ENCODE measurements at places on chromosomes 5 and 9.
A peak's percentile ranks its signal among the peaks of the same experiment; 100 is the strongest.

GRCh38 chr5:40984884-40985283 is 75.6 kb downstream of the C7 start:
- no peak for DNase-seq

DNA sequence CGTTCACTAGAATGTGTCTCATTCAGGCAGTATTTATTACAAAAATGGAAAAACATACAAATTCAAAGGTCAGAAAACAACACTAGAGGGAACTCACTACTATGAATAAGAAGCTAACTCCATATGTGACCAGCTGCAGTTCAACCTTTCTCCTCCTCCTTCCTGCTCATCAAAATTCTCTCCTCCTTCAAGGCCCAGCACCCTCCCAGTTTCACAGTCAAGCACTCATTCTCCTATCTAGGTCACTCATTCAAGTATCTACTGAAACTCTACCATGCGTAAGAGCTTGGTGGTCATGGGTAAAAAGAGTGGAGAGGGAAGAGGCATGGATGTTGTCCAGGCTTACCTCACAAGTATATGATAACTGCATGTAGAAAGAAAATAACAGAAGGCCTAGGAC is 27.7 kb downstream of the ECPAS start:
- DNase-seq: no peak

- no peak for DNase-seq
Measured at GRCh38 chr9:99735041-99735440, 86.6 kb upstream of the NR4A3 start.

GRCh38 chr5:120463006-120463680 is 957 bp upstream of the PRR16 start:
- no peak for DNase-seq

DNA sequence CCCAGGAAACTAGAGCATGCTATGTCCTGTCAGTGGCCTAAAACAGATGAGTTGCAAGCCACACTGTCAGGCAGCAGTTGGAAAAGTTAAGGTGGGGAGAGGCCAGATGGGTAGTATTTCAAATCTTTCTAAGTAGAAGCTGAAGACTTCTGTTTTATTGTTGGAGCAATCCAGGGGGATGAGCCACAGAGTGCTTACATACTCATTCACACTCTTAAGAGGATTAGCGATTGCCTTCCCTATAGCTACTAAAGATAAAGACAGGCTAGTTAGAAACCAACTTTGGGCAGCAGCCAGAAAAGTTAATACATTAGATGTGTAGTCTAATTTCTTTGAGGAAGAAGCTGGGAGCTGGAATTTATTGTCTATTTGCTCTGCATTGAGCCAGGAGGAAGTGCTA is 61.7 kb upstream of the ELAVL2 start:
- no peak for DNase-seq

- no peak for DNase-seq
Measured at GRCh38 chr5:95565280-95565920, 10.5 kb downstream of the ARSK start.

DNA sequence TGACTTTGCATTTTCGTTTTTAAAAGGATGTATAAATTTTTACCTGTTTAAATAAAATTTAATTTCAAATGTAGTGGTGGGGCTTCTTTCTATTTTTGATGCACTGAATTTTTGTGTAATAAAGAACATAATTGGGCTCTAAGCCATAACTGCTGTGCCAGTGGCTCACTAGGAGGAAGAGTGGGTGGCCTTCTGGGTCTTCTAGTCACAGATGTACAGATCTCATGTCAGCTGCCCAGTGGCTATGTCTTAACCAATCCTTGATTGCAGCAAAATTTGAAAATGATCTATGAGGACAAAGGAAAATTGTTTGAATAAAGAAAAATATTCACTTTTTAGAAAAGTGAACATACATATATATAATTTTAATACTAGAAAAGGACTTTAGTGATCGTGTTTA is 5.4 kb downstream of the CTSL start:
- no peak for DNase-seq

DNA sequence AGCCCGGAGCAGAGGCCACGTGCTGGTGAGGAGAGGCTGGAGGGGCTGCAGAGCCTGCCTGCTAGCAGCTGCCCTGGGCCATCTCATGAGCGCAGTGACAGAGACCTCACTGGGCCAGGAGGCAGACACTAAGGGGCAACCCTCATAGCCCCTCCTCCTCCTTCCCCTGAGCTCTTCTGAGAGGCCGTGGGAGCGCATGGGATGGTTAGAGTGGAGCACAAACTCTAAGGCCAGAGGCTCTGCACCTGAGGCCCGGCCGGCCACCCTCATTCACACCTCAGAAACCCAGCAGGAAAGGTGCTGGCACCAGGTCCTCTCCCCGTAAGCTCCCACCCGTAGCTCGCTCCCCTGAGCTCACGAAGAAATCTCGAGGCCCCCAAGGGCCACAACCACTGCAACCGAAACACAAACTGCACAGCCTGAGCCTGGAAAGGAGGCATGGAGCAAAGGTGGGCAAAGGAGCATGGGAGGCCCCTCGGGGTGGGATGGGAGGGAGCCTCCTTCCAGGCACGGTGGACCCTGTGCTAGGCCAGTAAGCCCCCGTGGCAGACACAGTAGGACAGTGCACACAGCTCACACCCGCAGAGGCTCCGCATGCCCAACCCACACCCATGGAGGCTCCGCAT is 17.7 kb downstream of the CAMSAP1 start:
- peak; percentile 35 for DNase-seq

DNA sequence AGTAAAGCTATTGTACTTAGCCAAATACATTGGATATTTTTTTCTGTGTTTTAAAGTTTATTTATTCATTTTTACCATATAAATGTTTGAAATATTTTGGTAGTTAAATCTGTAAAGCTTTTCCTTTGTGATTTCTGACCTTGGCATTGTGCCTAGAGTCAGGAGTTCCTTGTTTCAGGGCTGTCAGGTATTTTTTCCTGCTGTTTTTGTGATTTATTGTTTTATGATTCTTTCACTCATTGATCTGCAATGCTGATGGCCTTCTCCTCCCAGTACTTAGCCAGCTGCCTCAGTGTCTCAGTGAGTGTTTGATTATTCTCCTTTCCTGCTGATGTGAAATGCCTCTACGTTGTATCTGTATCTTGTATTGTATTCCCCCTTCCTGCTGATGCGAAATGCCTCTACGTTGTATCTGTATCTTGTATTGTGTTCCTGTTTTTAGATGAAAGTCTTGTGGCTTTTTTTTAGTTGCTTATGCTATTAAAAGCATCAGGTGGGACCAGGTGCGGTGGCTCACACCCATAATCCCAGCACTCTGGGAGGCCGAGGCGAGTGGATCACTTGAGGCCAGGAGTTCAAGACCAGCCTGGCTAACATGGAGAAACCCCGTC is 61.0 kb downstream of the EHMT1 start:
- DNase-seq: no peak

DNA sequence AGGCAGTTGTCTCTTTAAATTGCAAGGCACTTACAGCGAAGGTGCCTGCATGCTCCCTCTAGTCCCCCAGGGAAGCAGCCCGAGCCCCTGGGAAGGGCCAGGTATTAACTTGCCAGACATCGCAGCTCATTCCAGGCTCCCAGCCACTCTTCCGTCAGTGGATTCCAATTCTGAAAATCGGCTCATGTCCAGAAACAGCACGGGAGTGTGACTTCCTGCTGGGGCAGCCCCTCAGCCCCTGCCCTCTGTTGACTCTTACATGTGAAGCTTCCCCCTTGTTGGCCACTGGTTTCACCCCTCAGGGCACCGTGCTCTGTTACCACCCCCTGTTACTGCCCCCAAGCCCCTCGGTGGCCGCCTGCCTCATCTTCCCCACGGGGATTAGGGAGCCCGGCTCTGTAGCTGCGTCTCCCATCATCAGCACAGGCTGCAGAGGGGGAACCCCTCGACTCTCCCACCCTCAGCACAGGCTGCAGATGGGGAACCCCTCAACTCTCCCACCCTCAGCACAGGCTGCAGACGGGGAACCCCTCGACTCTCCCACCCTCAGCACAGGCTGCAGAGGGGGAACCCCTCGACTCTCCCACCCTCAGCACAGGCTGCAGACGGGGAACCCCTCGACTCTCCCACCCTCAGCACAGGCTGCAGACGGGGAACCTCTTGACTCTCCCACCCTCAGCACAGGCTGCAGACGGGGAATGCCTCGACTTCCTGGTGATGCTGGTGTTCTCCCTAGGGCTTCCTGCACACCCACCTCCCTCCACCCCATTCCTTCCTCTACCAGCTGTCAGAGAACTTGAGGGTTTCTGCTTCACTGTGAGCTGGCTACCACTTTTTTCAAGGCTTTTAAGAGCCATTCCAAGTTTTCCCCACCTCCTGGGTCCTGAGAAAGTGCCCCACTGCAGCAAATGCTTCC is 11.1 kb upstream of the CACNA1B start:
- DNase-seq: no peak

GRCh38 chr9:23665635-23666034 is 160.4 kb downstream of the ELAVL2 start:
- DNase-seq: no peak

DNA sequence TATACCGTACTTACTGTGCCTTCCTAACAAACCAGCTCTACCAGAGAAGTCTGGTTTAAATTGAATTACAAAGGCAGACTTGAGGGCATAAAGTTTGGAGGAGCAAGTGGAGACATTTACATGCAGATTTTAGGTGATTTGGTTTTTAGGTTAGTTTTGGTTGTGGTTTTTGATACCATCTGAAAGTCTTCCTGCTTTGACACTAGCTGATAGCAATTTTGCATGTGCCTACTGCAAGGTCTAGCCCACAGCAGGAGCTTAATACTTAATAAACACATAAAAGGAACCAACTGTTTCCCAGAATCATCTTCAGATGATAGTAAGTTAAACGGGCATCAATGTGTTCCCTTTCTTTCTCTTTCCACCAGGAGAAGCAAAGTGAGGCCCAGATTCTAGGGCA is 3.4 kb upstream of the ESM1 start:
- DNase-seq: no peak

- DNase-seq: no peak
Measured at GRCh38 chr9:389758-390157, 175.1 kb downstream of the DOCK8 start.

DNA sequence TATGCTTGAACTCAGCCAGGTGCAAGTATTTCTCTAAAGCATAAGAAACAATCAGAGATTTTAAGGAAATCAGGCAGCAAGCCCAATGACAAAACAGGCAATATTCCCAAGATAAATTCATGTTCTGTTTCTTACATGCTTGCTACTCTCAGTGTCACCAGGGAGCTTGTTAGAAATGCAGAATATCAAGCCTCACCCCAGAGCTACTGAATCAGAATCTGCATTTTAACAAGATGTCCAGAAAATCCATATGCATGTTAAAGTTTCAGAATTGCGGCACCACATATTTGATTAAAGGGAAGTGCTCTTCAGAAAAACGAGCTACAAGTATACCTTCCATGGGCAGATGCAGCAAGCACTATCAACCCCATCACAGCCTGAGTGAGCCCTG is 54.4 kb downstream of the MFAP3 start:
- no peak for DNase-seq

DNA sequence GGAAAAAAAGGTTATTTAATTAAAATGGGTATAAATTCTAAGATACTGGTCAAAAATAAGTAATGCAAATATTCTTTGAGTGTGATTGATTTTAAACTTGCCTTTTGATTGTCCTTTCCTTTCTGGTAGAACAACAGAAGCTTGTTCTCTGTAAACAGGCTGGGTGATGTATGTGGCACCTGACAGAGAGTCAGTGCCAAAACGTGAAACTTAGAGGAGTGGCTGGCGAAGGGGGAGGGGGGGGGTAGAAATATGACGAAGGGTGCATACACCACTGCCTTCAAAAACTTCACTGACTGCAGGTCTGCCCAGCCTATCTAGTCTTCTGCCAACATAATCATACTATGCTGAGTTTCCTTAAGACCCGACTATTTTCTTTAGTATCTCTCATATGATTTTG is 629.8 kb upstream of the SEMA6A start:
- DNase-seq: no peak

- DNase-seq: no peak
Measured at GRCh38 chr5:72654231-72654630, 147.0 kb upstream of the ZNF366 start.

DNA sequence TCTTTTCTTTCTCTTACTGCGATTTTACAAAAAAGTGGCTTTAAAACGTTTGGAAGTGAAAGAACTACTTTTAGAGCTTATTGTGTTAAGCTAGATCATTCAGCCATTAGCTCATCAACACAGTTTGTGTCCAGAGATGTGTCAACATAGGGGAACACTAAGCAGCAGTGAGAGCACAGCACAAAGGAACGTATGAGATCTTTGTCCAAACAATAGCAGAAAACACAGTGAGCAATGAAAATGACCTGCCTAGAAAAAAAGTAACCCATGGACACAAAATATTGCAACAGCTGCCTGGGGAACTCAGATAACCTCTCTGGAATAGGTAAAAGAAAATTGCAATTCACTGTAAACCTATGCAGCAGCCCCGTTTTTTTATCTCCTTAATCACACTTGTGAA is 372.5 kb downstream of the ARHGEF28 start:
- no peak for DNase-seq

- no peak for DNase-seq
Measured at GRCh38 chr9:38026840-38027527, 42.0 kb downstream of the SHB start.

DNA sequence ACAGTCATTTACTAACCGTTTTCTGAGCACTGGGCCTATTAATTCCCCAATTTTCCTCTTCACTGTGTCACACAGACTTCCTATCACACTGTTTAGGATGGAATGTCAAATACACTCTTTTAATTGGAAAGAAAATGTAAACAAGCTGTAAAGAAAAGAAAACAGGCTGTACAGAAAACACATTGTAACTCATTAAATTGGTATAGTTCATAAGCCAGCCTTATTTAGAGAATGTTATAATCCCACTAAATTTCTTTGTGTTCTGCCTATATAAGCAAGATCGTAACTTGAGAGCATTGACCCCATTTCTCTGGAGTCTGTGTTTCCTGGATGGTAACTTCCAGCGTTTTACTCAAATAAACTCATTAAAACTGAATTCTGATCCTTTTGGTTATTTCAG is 46.5 kb downstream of the TARS1 start:
- DNase-seq: no peak

DNA sequence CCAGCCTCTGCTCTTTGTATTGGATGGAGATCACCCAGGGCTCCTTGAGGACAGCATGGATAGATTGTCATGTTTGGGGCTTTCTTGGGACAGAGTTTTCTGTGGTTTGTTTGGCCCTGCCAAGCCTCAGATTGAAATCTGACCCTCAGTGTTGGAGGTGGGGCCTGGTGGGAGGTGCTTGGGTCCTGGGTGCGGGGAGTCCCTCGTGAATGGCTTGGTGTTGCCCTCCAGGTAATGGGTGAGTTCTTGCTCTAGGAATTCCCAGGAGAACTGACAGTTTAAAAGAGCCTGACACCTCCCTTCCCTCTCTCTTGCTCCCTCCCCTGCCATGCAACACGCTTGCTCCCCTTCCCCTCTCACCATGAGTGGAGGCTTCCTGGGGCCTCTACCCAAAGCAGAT is 48.6 kb upstream of the OLFM1 start:
- DNase-seq: no peak

- DNase-seq: no peak
Measured at GRCh38 chr9:1957856-1958255, 57.3 kb upstream of the SMARCA2 start.

DNA sequence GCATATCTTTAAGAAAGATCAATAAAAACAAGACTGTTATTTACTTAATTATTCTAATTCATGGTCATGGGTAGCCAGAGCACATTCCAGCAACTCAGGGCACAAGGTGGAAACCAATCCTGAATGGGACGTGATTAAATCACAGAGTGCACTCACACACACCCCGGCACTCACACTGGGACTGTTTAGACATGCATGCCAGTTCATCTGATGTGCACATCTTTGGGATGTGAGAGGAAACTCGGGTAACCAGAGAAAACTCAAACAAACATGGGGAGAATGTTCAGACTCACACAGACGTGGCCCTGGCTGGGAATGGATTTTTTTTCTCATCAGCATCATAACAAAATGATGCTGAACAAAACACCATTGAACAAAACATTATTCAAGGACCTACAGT is 29.4 kb downstream of the SMAD5 start:
- DNase-seq: no peak
